ENCODE measurements at places on chromosomes 2 and 18.

DNA sequence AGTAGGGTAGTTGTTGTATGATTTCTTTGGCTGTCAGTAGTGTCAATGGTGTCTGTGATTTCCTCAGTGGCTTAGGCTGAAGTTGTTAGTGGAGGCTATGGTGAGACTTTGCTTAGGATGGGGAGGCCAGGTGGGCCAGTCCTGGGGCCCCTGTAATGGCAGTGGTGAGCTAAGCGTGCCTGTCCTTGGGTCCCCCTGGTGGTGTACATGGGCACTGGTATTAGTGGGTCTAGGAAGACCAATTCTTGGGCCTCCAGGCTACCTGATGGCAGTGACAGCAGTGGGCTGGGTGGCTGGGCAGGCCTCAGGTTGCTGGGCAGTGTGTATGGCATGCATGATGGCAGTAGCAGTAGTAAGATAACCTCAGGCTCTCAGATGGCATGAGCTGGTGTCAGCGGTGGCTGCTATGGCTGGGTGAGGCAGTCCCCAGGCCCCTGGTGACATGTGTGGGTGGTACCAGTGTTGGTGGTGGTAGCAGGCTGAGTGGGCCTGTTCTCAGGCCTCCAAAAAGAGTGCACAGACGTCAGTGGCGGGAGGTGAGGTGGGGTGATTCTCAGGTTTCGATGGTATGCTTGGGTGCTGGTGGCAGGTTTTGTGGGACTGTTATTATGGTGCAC lies 103.2 kb downstream of the KLHL14 start:
- DNase-seq: no peak

DNA sequence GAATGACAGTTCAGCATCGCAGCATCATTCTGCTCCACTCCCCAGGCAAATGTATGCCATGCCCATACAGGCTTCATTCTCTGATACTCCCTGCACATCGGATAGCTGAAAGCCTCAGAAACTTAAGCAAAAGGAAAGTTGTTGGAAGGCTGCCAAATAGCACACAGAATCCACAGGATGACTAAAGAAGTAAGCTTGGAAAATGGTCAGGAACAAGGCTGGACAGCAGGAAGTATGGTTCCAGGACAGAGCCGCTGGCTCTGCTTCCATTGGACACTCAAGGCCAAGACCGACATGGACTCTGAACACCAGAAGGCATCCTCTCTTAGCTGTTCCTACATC lies 256.5 kb downstream of the CDH20 start:
- no peak for DNase-seq

GRCh38 chr2:30684996-30685395 lies 122.2 kb downstream of the CAPN13 start:
- no peak for DNase-seq

GRCh38 chr2:48607307-48608014 lies 10.2 kb upstream of the GTF2A1L start:
- DNase-seq: no peak

DNA sequence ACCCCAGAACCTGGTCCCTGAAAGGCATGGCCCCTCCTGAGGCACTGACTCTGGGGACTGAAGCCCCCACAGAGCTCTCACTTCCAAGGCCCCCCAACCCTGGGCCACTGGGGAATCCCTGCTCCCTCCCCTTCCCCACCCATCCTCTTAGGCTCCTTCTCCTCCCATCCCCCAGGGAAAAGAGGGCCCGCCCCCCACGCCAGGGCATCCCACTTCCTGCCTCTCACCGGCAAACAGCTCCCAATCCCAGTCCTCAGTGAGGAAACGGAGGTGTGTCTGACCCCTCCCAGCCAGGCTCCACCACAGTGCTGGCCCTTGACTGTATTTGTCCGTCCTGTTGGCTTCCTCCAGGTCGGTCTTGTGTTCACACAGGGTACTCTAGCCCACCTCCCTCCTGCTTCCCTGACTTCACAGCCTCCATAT lies 35.0 kb upstream of the PTMA start:
- no peak for DNase-seq

GRCh38 chr18:78984941-78985784 lies 5.5 kb downstream of the SALL3 start:
- peak; percentile 9 for DNase-seq

DNA sequence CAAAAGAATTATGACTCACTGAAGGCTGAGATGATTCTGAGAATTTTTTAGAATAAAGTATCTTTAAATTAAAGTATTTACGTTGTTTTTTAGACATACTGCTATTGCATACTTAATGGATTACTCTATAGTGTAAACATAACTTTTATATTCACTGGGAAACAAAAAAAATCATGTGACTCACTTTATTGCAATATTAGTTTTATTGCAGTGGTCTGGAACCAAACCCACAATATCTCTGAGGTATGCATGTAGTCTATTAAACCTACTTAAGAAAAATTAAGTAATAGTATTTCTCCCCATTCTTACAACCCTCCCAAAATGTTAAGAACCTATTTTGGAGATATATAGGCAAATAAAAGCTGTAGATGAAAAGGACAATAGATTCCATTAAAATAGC lies 142.9 kb upstream of the ZNF521 start:
- DNase-seq: no peak

DNA sequence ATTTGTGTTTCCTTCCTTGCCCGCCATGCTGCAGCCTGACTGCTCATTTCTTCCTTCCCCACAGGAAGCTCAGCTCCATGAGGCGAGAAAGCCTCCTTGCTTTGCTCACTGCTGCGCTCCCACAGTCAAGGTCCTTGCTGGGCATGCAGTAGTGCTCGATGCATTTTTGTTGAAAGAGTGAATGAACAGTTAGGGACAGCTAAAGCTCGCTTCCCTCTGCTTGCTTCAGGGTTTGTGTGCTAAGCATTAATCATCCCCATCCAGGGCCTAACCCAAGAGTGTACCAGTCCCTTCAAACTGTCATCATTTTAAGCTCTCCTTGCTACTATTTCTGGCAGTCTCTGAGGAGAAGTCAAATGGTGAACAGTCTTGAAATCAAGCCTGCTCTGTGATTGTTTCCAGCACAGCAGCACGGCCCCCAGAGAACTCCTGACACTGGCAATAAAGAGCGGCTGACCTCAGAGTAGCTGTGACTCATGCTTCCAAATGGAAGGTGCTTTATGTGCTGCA lies 171.7 kb upstream of the SOX11 start:
- no peak for DNase-seq

DNA sequence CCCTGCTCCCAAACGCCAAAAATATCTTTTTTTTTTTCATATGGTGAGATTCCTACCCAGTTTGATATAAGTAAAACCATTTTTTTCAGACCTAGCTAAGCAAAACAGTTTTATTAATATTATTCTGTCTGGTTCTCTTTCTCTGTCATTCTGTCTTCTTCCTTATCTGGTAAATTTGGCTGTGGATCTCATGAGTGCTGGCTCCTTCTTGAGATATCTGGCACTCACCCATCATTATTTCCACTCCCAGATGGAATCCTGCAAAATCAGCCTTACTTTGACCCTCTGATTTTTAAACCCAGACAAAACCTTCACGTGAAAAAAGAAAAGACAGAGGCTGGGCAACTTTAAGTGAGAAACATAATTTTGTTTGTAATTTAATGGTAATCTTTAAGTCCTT lies 373.6 kb downstream of the NYAP2 start:
- DNase-seq: no peak

- no peak for DNase-seq
Observed at GRCh38 chr2:154392256-154392655, 306.2 kb upstream of the KCNJ3 start.

DNA sequence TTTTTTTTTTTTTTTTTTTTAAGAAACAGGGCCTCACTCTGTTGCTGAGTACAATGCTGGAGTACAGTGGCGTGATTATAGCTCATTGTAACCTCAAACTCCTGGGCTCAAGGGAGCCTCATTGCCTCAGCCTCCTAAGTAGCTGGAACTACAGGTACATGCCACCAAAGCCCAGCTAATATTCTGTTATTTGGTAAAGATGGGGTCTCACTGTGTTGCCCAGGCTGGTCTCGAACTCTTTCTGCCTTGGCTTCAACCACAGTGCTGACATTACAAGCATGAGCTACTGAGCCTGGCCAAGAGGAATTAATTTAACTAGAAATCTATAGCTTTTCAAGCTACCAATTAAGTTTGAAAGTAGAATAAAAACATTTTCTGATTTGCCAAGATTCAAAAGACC lies 27.8 kb downstream of the DYM start:
- DNase-seq: no peak

GRCh38 chr2:12110074-12110473 lies 363.6 kb downstream of the LPIN1 start:
- DNase-seq: peak; percentile 23

- no peak for DNase-seq
Observed at GRCh38 chr2:220940646-220941045, 631.5 kb downstream of the EPHA4 start.

DNA sequence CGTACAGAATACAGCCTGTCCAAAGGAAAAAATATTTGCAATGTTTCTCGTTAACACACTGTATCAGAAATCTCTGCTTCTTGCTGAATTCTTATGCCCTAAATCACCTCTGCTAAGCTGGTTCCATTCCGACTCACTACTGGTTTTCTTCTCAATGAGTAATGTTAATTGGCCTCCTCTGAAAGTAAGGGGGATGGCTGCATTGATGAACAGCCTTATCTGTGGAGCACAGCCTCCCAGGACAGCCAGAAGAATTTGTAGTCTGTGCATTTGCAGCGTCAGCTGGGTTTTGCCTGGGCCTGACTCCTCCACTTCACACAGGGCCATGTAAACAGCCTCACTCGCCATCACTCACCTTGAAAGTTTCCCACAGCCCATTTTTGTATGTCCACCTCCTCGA lies 127.7 kb downstream of the RNF152 start:
- DNase-seq: no peak

DNA sequence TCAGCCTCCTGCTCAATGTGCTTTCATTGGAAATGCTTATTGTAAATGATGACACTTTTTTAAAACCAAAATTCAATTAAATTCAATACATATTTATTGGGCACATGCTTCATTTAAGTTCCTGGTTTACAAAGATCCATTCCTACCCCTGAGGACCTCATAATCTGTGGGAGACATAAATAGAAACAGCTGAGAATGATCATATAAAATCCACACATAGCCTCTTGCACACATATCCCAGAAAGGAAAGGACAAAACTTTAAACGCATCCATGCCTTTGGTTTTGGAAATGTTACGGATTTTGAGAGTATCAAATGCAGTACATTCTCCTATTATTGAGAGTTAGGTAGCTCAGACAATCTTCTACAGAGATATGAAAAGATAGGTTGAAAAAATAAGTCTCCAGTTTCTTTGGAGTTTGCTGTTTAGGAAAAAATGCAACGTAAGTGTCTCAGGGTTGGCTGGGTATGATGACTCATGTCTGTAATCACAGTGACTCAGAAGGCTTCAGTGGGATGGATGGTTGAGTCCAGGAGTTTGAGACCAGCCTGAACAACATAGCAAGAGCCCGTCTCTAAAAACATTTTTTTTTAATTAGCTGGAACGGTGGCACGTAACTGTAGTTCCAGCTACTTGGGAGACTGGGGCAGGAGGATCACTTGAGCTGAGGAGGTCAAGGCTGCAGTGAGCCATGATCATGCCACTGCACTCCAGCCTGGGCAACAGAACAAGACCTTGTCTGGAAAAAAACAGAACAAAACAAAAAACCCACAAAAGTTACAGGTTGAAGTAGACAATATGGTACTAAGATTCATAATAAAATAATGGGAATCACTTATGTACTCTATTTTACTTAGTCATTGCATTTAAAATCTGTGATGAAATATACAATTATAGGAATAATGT lies 3.9 kb upstream of the PRELID3A start:
- DNase-seq: no peak

DNA sequence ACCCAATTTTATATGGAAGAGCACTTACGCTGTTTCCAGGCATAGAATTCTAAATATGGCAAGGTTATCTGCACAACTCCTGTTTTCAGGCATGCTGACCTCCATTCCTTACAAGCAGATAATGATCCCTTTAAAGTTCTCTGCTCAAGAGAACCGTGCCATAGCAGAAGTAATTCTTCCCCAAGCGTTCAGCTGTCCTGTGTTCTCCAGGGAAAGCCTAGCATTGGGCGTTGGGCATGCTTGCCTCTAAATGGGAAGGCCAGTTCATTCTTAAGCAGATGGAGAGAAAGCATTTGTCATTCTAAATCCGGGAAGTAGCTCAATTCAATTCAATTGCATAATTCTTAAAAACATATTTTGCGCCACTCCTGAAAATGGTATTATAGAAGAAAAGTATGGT lies 55.7 kb upstream of the EML4 start:
- DNase-seq: no peak

- no peak for DNase-seq
Observed at GRCh38 chr18:58805467-58806187, 59.0 kb upstream of the ZNF532 start.

GRCh38 chr2:172836347-172836821 lies 100.7 kb downstream of the RAPGEF4 start:
- DNase-seq: no peak

DNA sequence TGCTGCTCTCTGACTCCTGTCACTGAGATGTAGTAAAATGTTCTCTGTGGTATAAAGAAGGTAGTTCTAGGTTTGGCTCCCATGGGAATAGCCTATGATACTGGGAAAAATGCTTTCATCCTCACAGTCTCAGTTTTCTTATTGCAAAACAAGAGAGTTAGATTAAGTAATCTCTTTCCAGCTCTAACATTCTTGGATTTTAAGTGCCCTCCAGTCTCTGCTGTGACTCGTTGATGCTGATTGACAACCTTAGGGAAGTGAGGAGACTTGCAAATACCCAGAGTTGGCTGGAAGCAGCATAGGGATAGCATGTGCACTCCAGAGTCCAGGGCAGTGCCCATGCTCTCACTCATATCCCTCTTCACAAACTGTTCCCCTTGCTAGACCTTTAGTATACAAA lies 534.9 kb downstream of the SLC4A3 start:
- no peak for DNase-seq

GRCh38 chr2:96665083-96665569 lies 22.6 kb downstream of the FER1L5 start:
- DNase-seq: peak; percentile 3

DNA sequence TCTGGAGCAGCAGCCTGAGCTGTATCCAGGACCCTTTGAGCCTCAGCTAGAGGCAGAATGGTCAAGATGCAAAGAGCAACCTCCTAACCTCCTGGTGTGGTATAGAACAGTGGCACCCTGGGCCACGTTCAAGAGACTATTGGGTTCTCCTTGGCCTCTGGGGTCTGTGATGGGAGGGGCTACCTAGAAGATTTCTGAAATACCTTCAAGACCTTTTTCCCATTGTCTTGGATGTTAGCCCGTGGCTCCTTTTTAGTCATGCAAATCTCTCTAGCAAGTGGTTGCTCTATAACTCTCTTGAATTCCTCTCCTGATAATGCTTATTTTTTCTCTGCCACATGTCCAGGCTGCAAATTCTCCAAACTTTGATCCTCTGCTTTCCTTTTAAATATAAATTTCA lies 106.3 kb upstream of the SULT1C3 start:
- DNase-seq: no peak

GRCh38 chr2:190722835-190723234 lies 74.0 kb downstream of the NAB1 start:
- DNase-seq: no peak

GRCh38 chr2:66212749-66213148 lies 222.2 kb upstream of the MEIS1 start:
- no peak for DNase-seq

Measured in CD4-positive, alpha-beta T cell treated with Interleukin-10 for 1 hour (primary cell).